Breast epithelium (tissue), 4 donors: ENCODE measurements at places on chromosomes 11 and 22. TPM values are rescaled to one million over a fixed set of nuclear protein-coding genes. Genes with fewer than 3 reads are reported as not detected.

The IL17REL gene
- not detected for total RNA-seq

The RASSF10 gene
- total RNA-seq, result 3.9 TPM

The UEVLD gene
- 28.8 TPM for total RNA-seq

The ART1 gene
- total RNA-seq, result not detected

The MAPK8IP2 gene
- total RNA-seq, result 1.9 TPM
